ENCODE measurements at places on chromosomes 4 and X.

GRCh38 chr4:126890383-126890782 lies 742.4 kb upstream of the INTU start:
- no peak for DNase-seq

DNA sequence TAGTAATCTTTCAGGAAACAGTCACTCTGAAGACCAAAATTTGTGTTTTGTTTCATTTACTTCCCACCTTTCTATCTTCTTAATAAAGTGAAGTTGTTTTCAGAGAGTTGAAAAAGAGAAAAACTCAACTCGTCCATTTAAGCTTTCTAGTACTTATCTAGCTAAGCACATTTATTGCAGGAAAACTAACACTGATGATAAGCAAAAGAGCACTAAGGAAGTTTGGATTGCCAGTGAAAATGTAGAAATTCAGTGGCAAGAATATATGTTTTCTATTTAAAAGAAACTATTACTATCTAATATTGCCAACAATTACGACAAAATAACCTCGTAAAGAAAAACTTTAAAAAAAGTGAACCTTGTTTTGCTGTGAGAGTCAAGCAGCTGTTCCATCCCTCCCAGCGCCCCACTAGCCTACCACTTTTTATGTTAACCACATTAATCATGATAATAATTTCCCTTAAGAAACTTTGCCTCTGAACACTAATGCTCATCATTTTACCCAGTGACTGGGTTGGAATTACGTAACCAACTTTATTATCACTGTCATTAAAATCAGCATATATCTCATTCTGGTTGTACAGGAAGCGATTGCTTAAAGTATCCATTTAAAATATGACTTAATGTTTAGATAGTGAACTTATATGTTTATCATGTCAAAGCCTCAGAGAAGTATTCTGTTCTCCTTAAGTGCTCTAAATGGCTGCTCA lies 24.8 kb downstream of the SPRY1 start:
- no peak for DNase-seq

GRCh38 chrX:24702362-24703184 lies 8.9 kb downstream of the POLA1 start:
- no peak for DNase-seq

GRCh38 chr4:80897537-80898303 lies 132.8 kb upstream of the BMP3 start:
- no peak for DNase-seq

Measured in NCI-H1105 (cell line).